H1 (cell line): ENCODE measurements at places on chromosomes 3 and 15.

- peaks cover 8% of the 10 kb centered on the region for H3K4me1 ChIP-seq
- H3K27me3 ChIP-seq: peaks cover 20% of the 10 kb centered on the region; the same call in 1 of the 2 replicates
- no peak overlapping the region for H3K27ac ChIP-seq
- H3K36me3 ChIP-seq: no peaks in the 10 kb centered on the region
Measured at GRCh38 chr15:89462198-89462912, 34.0 kb downstream of the RHCG start.

DNA sequence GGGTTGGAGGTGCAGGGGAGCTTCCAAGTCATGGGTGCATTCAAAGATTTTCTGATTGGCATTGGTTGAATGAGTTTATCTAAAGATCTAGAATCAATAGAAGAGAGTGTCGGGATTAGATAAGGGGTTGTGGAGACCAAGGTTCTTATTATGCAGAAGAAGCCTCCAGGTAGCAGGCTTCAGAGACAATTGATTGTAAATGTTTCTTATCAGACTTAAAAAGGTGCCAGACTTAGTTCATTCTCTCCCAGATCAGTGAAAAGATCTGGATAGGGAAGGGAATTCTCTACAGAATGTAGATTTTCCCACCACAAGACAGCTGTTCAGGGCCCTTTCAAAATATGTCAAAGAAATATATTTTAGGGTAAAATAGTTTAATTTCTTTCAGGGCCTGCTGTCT, 129.5 kb downstream of the LIPC start:
- no peaks in the 10 kb centered on the region for H3K27me3 ChIP-seq
- H3K4me3 ChIP-seq: no peak overlapping the region
- no peaks in the 10 kb centered on the region for H3K4me1 ChIP-seq
- H3K27ac ChIP-seq: no peak overlapping the region
- DNase-seq: no peak

DNA sequence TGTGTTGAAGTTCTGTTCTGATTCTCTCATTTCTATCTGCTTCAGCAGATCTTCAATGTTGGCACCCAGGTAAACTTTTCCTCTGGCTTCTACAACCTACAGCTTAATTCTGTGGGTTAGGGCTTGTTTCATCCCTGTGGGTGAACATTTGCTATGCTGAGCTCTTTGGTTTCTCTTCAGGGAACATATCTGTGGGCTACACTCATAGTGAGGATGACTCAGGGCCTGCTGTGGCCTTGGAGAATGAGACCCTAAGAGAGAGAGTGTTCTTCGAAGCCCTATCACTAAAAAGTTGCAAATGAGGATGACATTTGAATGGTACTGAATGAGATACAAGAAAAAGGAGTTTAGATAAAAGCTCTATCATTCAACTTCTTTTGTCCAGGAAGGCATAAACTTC, 346.2 kb upstream of the CBLB start:
- H3K27me3 ChIP-seq: no peaks in the 10 kb centered on the region
- H3K27ac ChIP-seq: no peak overlapping the region
- no peaks in the 10 kb centered on the region for H3K36me3 ChIP-seq
- H3K4me3 ChIP-seq: no peak overlapping the region

DNA sequence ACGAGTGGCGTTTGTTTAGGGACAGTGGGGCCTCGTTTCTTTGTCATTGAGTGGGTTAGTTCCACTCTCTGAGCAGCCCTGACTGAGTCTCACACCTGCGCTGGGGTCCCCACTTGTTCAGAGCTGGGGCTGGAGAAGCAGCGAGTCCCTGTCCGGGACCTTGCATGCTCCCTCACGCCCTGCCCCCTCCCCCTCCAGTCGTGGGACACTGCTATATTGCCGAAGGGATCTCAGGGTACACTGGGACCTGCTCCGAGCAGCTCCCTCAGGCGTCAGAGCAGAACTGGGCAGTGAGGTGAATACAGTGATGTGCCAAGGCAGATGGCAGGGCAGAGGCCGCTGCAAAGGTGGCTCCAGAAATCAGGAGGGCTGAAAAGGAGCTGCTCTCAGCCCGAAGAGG, 59.9 kb upstream of the KLF13 start:
- no peaks in the 10 kb centered on the region for H3K27me3 ChIP-seq
- no peaks in the 10 kb centered on the region for H3K36me3 ChIP-seq
- no peak overlapping the region for H3K4me3 ChIP-seq
- no peak for DNase-seq
- H3K4me1 ChIP-seq: peaks cover 3% of the 10 kb centered on the region; the same call in 1 of the 2 replicates

DNA sequence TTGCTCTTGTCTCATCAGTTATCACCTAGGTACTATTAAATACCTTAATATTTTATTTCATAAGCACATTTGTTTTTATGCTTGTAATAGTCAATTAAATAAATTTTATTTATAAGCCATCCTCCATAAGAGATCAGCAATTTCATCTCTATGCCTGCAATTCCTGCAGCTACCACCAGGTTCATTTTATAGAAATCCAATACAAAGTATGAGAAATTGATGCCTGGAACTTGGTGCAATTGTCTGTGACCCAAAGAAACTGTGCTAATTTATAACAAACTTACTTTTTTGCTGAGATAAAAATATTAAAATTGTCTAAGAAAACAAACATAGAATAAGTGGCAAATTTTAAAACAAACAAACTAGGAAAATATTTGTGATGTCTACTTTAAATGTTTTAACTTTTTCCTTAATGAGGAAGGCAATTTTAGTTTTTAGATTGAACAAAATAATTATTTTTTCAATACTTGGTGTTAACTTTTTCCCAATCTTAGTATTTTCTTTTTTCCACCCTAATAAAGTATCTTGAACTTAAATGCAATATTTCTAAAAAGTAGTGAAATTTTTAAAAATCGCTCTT, 1026.6 kb downstream of the ROBO1 start:
- H3K36me3 ChIP-seq: no peaks in the 10 kb centered on the region
- no peak overlapping the region for H3K27ac ChIP-seq
- H3K4me3 ChIP-seq: no peak overlapping the region
- no peak for DNase-seq

- H3K27me3 ChIP-seq: no peaks in the 10 kb centered on the region
- peaks cover 2% of the 10 kb centered on the region for H3K4me1 ChIP-seq
- H3K36me3 ChIP-seq: no peaks in the 10 kb centered on the region
- H3K27ac ChIP-seq: no peak overlapping the region
- no peak overlapping the region for H3K4me3 ChIP-seq
Measured at GRCh38 chr15:96582473-96582872, 252.0 kb downstream of the NR2F2 start.

GRCh38 chr3:8761866-8762265, 7.5 kb downstream of the OXTR start:
- H3K4me1 ChIP-seq: no peaks in the 10 kb centered on the region
- H3K27ac ChIP-seq: no peak overlapping the region
- no peaks in the 10 kb centered on the region for H3K36me3 ChIP-seq
- DNase-seq: no peak

GRCh38 chr3:83438188-83438587, 1520.6 kb upstream of the CADM2 start:
- no peaks in the 10 kb centered on the region for H3K4me1 ChIP-seq
- DNase-seq: no peak
- no peaks in the 10 kb centered on the region for H3K27me3 ChIP-seq

GRCh38 chr3:430186-430585, 233.6 kb downstream of the CHL1 start:
- DNase-seq: no peak
- no peaks in the 10 kb centered on the region for H3K36me3 ChIP-seq
- no peak overlapping the region for H3K27ac ChIP-seq
- H3K4me3 ChIP-seq: no peak overlapping the region
- H3K4me1 ChIP-seq: peaks cover 2% of the 10 kb centered on the region

DNA sequence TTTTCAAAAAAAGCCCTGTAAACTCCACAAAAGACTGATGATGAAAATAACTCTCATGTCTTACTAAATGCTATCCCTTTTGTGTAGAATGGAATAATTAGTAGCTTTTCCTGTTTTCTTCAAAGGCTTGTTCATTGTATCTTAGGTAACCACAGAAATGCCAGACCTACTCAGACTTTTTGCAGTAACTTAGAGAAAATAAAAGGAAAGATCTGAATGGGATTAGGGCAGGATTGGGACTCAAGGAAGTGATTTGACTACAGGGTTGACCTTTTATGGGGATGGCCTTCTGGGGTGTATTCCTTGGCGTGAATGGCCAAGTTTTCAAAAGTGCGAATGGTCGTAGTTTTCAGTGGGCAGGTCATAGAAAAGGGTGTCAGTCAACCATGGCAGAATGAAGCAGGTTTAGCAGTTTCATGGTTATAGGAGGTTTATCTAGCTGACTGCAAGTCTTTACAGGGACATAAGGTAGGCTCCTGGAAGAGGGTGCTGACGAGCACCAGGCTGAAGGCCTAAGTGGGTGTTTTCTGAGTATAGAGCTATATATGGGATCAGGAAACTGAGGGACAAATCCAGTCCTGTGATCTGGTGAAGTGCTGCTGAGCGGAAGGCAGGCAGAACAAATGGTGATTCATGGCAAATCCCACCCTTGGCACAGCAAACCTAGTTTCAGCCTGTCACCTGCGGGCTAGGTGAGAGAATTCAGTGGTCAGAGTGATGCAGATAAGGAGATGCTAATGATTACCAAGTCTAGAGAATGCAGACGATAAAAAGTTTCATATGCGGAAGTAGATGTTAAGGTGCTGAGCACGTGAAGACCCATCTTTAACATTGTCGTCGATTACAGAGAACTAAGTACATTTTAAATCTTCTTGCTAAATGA, 46.4 kb downstream of the IL1RAP start:
- H3K4me3 ChIP-seq: no peak overlapping the region
- H3K4me1 ChIP-seq: no peaks in the 10 kb centered on the region
- H3K36me3 ChIP-seq: no peaks in the 10 kb centered on the region
- H3K27me3 ChIP-seq: no peaks in the 10 kb centered on the region

DNA sequence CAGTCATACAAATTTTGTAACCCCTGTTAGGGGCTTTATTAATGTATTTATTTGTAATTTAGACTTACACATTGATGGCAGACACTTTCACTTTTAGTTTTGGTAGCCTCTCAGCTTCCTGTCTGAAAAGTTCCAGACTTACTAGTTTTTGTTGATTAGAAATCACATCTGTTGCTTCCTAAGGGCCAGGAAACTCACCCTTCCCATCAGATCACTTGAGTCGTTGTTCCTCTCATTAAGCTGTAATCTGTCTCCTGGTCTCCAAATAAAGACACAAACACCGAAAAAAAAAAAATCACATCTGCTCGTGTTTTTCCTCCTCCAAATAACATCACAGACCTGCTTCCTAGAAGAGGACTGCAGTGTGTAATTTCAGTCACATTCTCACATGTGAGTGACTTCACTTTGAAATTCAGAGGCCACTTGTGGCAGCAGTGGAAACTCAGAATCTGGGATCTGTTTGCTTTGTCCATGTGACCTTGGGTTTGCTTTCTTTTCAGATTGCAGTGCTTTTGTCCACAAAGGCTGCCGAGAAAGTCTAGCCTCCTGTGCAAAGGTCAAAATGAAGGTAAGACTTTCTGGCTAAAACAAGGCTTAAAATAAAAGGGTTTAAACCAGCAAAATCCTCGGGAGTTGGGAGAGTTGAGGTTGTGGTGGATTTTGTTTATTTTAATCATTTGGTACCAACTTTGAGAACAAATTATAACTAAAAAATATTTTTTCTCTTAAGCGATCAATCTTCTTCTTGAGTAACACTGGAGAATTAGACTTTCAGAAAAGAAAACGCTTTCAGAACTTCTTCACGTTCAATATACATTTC, 87.0 kb downstream of the KLHL25 start:
- no peak for DNase-seq
- H3K4me1 ChIP-seq: no peaks in the 10 kb centered on the region
- H3K36me3 ChIP-seq: peaks cover 2% of the 10 kb centered on the region; the same call in 1 of the 2 replicates
- no peaks in the 10 kb centered on the region for H3K27me3 ChIP-seq
- H3K4me3 ChIP-seq: no peak overlapping the region

DNA sequence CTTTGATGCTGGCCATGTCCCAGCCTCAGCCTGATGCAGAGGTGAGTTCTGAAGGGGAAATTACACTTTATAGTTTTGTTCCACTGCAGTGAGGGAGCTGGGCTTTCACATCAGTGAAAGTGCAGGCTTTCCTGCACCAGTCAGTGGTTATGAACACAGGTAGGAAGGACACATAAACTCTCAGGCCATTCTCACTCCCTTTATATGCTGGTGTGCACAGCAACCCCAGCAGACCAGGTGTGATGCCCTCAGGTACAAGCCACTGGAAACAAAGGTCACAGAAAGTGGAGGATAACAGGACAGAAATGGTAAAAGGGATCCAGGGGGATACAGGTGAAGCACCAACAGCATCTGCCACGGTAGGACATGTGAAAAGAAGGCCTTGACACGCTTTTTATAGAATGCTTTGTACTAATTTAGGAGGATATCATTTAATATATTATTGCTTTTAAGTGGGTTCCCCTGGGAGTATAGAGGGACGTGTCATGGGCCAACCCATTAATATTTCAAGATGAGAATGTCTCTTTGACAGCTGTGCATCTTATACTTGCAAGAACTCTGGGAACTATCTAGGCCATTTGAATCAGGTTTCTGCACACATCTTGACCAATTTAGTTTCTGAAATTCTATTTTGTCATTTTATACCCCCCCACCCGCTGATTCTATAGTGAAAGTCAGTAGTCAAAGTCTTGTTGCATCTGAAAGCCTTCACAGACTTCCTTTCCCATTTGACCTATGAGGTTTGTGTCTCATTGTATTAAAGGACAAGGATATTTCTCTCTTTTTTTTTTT, 25.0 kb upstream of the BLM start:
- DNase-seq: no peak
- no peaks in the 10 kb centered on the region for H3K36me3 ChIP-seq
- no peak overlapping the region for H3K27ac ChIP-seq
- no peaks in the 10 kb centered on the region for H3K4me1 ChIP-seq
- H3K27me3 ChIP-seq: no peaks in the 10 kb centered on the region

DNA sequence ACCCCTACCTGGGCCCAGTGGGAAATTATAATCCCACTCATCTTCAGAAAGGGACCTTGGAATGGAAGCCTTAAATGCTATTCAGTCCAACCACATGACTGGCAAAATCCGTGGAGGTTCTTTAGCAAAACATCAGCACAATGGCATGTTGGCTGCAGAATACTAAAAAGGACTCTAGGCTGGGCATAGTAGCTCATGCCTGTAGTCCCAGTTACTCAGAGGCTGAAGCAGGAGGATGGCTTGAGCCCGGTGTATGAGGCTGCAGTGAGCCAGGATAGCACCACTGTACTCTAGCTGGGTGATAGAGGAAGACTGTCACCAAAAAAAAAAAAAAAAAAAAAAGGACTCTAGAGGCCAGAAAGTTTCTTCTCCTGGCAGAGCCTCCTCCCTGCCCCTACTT, 60.6 kb upstream of the RYK start:
- H3K4me1 ChIP-seq: peaks cover 15% of the 10 kb centered on the region
- no peak overlapping the region for H3K27ac ChIP-seq
- peaks cover 6% of the 10 kb centered on the region for H3K27me3 ChIP-seq
- no peak for DNase-seq
- H3K4me3 ChIP-seq: no peak overlapping the region

GRCh38 chr15:69118089-69118488, 42.3 kb upstream of the GLCE start:
- H3K36me3 ChIP-seq: no peaks in the 10 kb centered on the region
- peak overlapping the region; percentile 11; the same call in 1 of the 2 replicates for H3K4me3 ChIP-seq
- H3K27ac ChIP-seq: no peak overlapping the region

- peaks cover 3% of the 10 kb centered on the region for H3K4me1 ChIP-seq
- no peak overlapping the region for H3K27ac ChIP-seq
- H3K36me3 ChIP-seq: no peaks in the 10 kb centered on the region
Measured at GRCh38 chr3:182414586-182414985, 378.7 kb upstream of the ATP11B start.
